Activated naive CD8-positive, alpha-beta T cell treated with anti-CD3 and anti-CD28 coated beads, Interleukin-2, amount 50 U/mL, for 16 hours (primary cell): ENCODE measurements at places on chromosomes 5 and 9.

GRCh38 chr5:171162596-171162995 is 146.5 kb upstream of the TLX3 start:
- no peak for DNase-seq

DNA sequence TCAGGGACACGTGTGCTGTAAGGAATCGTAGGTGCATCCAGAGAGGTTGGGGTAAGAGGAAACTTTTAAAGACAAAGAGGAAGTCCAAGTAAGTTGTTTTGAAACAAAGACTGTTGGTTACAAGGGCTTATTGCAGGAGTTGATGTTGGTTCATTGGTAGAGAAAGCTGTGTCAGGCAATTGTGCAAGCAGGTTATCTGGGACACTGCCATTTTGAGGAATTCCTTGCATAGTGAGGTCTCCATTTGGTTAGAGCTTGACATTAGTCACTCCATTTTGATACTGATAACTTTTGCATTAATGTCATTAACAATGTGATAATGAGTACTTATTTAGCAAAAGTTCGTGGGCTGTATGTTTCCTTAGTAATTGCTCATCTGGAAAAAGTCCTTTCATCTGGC is 24.9 kb downstream of the CNOT6 start:
- DNase-seq: no peak

DNA sequence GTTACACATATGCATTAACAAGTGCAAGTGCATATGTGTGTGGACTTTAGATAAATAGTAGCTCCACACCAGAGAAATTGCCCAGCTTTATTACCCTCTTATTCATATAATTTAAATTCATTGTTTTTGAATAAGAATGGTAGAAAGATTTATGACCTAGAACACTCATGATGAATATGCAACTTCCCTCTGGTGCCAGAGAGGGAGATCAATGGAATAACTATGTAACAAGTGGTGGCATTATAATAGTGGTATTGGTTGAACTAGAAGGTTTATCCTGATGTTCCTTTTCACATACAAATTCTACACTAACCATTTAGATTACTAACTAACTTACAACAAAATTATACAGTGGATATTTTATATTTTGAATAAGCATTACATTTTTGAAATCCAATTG is 607.4 kb downstream of the CDH12 start:
- DNase-seq: no peak

- DNase-seq: no peak
These were observed 75.0 kb downstream of the TTC39B start for GRCh38 chr9:15231788-15232635.

DNA sequence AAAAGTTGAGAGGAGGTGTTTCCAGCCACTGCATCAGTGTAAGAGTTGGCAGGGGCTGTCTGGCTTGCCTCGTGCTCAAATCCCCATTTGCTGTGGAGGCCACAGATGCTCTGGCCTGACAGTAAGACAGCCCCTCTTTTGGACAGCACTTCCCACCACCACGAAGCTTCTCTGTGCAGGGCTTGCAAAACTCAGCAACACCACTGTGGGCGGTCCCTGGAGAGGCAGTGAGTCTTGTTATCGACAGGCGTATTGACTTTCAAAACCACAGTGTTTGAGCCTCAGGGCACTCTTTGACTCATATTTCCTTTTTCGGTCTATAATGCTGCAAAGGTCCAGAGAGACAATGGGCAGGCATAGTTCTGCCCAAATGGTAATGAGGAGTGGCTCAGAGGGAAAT is 539.5 kb downstream of the EBF1 start:
- DNase-seq: no peak

DNA sequence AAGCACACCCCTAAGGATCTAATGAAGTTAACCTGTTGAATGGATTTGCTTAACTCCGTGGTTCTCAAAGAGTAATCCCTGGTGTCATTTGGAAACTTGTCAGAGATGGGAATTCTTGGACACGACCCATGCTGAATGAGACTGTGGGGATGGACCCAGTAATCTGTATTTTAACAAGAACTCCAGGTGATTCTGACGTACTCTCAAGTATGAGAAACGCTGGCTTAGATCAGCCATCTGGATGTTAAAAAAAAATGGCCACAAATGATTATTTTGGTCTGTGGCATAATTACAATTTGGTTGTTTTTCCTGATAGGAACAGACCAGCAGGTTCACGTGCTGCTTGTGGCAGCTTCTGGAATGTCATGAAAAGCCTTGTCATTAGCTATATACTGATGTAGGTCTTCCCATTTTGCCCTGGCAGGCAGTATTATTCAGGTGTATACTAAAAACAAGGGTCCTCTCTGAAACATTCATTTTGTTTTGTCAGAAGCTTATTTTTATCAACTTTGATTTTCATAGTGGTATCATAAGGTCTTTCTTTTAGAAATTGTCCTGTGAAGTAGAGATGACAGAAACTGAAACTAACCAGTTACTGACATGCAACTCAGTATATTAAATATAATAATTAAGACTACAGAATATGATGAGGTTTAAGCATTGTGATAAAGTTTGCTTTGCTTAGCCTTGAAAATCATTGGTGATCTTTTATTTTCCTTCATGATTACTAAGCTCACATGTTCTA is 15.4 kb downstream of the CPEB4 start:
- DNase-seq: no peak

DNA sequence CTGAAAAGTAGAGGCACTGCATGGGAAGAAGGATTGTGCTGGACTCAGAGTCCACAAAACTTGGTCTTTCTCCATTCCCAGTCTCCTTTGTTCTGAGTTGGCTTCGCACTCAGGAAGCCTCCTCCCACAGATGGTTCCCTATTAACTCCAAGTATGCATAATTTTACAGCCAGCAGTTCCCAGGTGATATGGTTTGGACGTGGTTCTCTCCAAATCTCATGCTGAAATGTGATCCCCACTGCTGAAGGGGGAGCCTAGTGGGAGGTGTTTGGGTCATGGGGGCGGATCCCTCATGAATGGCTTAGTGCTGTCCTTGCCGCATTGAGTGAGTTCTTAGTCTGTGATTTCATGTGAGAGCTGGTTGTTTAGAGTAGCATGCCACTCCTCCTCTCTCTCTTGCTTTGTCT is 86.6 kb downstream of the FEM1C start:
- DNase-seq: no peak

GRCh38 chr5:131637694-131638093 is 2.7 kb upstream of the RAPGEF6 start:
- DNase-seq: no peak
